Left lung (tissue), 14 donors: ENCODE measurements at places on chromosomes 1 and 21.

GRCh38 chr1:242839101-242839500, 314.6 kb upstream of the PLD5 start:
- no peak for DNase-seq
- no peaks in the 10 kb centered on the region for H3K4me1 ChIP-seq
- no peaks in the 10 kb centered on the region for H3K36me3 ChIP-seq
- no peak overlapping the region for H3K27ac ChIP-seq
- no peaks in the 10 kb centered on the region for H3K27me3 ChIP-seq

DNA sequence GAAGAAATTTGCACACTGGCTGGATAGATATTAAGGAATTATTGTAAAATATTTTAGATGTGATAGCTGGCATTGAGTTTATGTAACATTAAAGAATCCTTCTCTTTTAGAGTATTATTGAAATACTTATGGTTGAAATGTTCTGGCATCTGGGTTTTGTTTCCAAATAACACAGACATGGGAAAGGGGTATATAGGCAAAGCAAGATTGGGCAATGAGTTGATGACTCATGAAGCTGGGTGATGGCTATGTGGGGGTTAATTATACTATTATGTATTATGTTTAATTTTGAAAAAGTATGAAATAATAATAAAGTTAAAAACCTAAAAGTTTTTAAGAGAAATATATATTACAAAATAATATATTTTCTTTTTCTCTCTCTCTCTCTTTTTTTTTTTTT, 12.5 kb upstream of the PTPN14 start:
- H3K27ac ChIP-seq = no peak overlapping the region
- no peak overlapping the region for H3K4me3 ChIP-seq
- no peak for DNase-seq
- no peaks in the 10 kb centered on the region for H3K4me1 ChIP-seq

DNA sequence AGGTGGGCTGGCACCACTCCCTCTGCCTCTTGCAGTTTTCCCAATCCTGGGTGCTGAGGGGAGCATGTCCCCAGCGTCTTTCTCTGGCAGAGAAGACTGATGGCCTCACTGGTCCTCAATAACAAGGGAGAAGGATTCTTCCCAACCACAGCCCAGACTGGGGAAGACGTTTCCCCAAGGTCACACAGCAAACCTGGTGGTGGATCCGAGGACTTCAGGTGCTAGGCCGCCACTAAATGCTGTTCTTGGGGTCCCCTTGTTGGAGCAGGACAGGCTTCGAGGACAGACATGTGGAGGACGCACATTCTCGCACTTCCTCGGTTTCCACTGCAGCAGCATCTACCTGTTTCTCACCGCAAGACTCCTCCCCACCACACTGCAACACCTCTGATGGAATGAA, 30.9 kb upstream of the PAX7 start:
- H3K27me3 ChIP-seq = peaks cover 10% of the 10 kb centered on the region
- no peak overlapping the region for H3K27ac ChIP-seq
- no peak for DNase-seq
- H3K4me3 ChIP-seq = no peak overlapping the region

- no peaks in the 10 kb centered on the region for H3K4me1 ChIP-seq
- no peak overlapping the region for H3K4me3 ChIP-seq
- H3K27me3 ChIP-seq = no peaks in the 10 kb centered on the region
- no peaks in the 10 kb centered on the region for H3K36me3 ChIP-seq
These were observed 65.8 kb downstream of the AK5 start for GRCh38 chr1:77347646-77348045.

DNA sequence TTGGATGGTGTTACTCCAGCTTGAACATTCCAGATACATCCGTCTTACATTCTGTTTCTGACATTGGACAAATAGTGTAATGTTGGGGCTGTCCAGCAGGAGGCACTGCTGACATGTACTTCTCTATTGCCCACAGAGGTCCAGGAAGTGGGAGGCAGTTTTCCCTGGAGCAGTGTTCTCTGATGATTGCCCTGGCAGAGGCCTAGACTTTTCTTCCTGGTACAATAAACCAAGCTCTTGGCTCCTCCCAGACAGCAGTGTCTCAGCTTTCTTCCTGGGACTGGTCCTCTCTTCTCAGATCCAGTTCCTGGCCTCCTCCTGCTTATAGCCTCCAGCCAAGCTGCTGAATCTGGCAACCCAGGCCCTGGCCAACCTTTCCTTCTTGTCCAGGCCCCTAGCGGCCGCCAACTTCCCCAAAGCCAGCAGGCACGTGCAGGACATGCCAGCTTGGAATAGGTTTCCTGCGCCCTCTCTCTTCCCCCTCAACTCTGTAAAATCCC, 14.9 kb upstream of the IFNLR1 start:
- H3K4me1 ChIP-seq = peaks cover 32% of the 10 kb centered on the region
- H3K27me3 ChIP-seq = no peaks in the 10 kb centered on the region
- H3K27ac ChIP-seq = no peak overlapping the region
- H3K36me3 ChIP-seq = no peaks in the 10 kb centered on the region

- H3K4me1 ChIP-seq = no peaks in the 10 kb centered on the region
- H3K36me3 ChIP-seq = no peaks in the 10 kb centered on the region
- DNase-seq = no peak
- no peaks in the 10 kb centered on the region for H3K27me3 ChIP-seq
These were observed 11.5 kb downstream of the PFKFB2 start for GRCh38 chr1:207064561-207064960.

DNA sequence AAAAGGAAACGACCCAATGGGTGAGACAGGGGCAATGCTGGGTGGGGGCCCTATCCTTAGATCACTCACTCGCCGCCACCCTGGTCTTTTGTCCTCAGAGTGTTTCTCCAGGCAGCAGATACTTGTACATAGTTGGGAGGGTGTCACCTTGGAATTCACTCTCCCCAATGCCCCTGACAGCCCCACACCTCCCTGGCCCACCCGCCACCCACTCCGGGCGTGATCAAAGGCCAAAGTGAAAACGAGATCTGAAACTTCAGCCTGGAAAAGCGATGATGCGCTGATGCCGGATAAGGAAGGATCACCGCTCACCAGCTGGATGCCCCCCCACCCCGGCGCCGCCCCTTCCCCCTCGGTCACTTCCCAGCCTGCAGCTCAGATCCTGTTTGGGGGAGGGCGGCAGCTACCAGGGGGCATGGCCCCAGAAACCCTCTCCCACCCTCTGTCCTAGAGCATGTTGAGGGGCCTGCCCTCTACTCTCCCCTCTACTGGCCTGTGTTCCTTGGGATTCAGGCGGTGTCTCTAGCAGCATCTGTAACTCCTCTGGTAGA, 33.6 kb upstream of the CASZ1 start:
- peaks cover 26% of the 10 kb centered on the region for H3K27me3 ChIP-seq
- no peak for DNase-seq
- H3K36me3 ChIP-seq = no peaks in the 10 kb centered on the region

GRCh38 chr1:75587692-75588091, 23.2 kb downstream of the SLC44A5 start:
- no peaks in the 10 kb centered on the region for H3K27me3 ChIP-seq
- no peak overlapping the region for H3K4me3 ChIP-seq
- no peaks in the 10 kb centered on the region for H3K4me1 ChIP-seq

DNA sequence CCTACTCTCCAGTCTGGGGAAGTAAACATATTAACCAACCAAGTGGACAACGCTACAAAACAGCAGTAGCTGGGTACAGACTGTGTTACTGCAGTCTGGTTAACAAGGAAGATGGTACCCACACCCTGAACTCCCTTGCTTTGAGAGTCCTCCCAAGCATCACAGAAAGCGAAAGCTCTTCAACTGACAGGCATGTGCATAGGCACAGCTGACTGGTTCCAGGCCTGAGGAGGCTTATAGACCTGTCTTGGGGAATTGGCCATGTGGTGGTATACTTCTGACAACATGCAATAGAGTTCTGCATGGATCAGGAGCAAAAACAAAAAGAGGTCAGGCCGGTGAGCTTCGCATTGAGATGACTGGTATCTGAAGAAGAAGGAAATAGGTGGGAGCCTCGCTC, 17.4 kb downstream of the LMX1A start:
- no peaks in the 10 kb centered on the region for H3K27me3 ChIP-seq
- H3K4me3 ChIP-seq = no peak overlapping the region
- H3K27ac ChIP-seq = no peak overlapping the region
- H3K4me1 ChIP-seq = no peaks in the 10 kb centered on the region
- H3K36me3 ChIP-seq = no peaks in the 10 kb centered on the region
